ENCODE measurements at places on chromosomes 5 and 9. TPM values are rescaled to one million over a fixed set of nuclear protein-coding genes. Genes with fewer than 3 reads are reported as not detected.

Gene OMD
- not detected for polyA plus RNA-seq

Gene PLPP7
- 0.87 TPM for polyA plus RNA-seq

Gene TNFSF15
- not detected for polyA plus RNA-seq

Gene FOXB2
- not detected for polyA plus RNA-seq

Gene FUT7
- 0.69 TPM for polyA plus RNA-seq

Gene RECK
- 10.2 TPM for polyA plus RNA-seq

Gene PCAT7
- 7.7 TPM for polyA plus RNA-seq

Gene TEK
- polyA plus RNA-seq: not detected

Gene CDKN2B-AS1
- not detected for polyA plus RNA-seq

Gene MAP1B
- polyA plus RNA-seq: 234 TPM

Gene IFNB1
- polyA plus RNA-seq: not detected

Gene RNF183
- polyA plus RNA-seq: not detected

Gene LYRM7
- polyA plus RNA-seq: 8.3 TPM

Gene CDC14B
- polyA plus RNA-seq: 7.0 TPM

Gene PCDHA12
- 12.8 TPM for polyA plus RNA-seq

Gene LECT2
- not detected for polyA plus RNA-seq

Gene ZNF366
- not detected for polyA plus RNA-seq

Gene MYMK
- not detected for polyA plus RNA-seq

Gene DCAF12
- polyA plus RNA-seq: 37.7 TPM

Gene CKMT2
- polyA plus RNA-seq: not detected

Gene FOXD4L6
- 2.3 TPM for polyA plus RNA-seq

Gene TRIM7
- polyA plus RNA-seq: 2.1 TPM

Gene ACTBL2
- not detected for polyA plus RNA-seq

Gene CAVIN4
- polyA plus RNA-seq: 14.5 TPM

Gene DNAI1
- polyA plus RNA-seq: 0.99 TPM

Gene PKD2L2
- not detected for polyA plus RNA-seq

Gene LCN2
- not detected for polyA plus RNA-seq

Gene PCDHB6
- polyA plus RNA-seq: 1.6 TPM

Gene OR13C5
- polyA plus RNA-seq: not detected

Gene STING1
- 0.12 TPM for polyA plus RNA-seq

Gene SNCAIP
- 25.6 TPM for polyA plus RNA-seq

Gene CAPSL
- 2.3 TPM for polyA plus RNA-seq

Gene SPDL1
- 26.0 TPM for polyA plus RNA-seq

Gene SLC34A3
- 0.27 TPM for polyA plus RNA-seq

Gene PPWD1
- polyA plus RNA-seq: 121 TPM

Gene HRCT1
- 0.84 TPM for polyA plus RNA-seq

Gene DIMT1
- polyA plus RNA-seq: 20.0 TPM

Gene KCNMB1
- not detected for polyA plus RNA-seq

Gene CCDC192
- polyA plus RNA-seq: not detected

Gene CXCL14
- 1.1 TPM for polyA plus RNA-seq

Gene SPINK7
- not detected for polyA plus RNA-seq

Gene ANKRA2
- polyA plus RNA-seq: 70.9 TPM

Gene ANXA2R
- polyA plus RNA-seq: not detected

Gene XPA
- polyA plus RNA-seq: 32.3 TPM

Gene KCNV2
- polyA plus RNA-seq: not detected

Gene KCTD16
- 7.2 TPM for polyA plus RNA-seq

Gene FOXI1
- not detected for polyA plus RNA-seq

Gene MYOZ3
- not detected for polyA plus RNA-seq

Data from neural cell (in vitro differentiated cells).